Tibial nerve (tissue), 4 donors: ENCODE measurements at places on chromosomes 5 and 9.

- H3K27me3 ChIP-seq = no peaks in the 10 kb centered on the region
- DNase-seq = no peak
- no peaks in the 10 kb centered on the region for H3K36me3 ChIP-seq
- no peak overlapping the region for H3K27ac ChIP-seq
These were observed 35.0 kb downstream of the AGXT2 start for GRCh38 chr5:35012796-35013195.

- no peak overlapping the region for H3K4me3 ChIP-seq
- no peak for DNase-seq
- no peaks in the 10 kb centered on the region for H3K36me3 ChIP-seq
- H3K27ac ChIP-seq = no peak overlapping the region
These were observed 12.5 kb downstream of the TAF1L start for GRCh38 chr9:32622948-32623347.

DNA sequence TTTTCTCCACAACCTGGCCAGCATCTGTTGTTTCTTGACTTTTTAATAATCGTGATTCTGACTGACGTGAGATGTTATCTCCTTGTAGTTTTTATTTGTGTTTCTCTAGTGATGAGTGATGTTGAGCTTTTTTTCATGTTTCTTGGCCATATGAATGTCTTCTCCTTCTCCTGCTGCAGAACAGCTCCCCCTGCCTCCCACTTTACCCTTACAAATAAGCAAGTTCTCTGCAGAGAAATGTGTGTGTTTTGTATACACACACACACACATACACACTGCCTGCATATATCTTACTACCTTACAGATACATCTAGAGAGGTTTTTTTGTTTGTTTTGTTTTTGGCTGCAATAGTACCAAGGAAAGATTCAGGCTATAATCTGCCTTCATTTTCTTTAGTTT lies 88.7 kb upstream of the PHF24 start:
- no peaks in the 10 kb centered on the region for H3K36me3 ChIP-seq
- H3K4me1 ChIP-seq = no peaks in the 10 kb centered on the region
- no peak overlapping the region for H3K27ac ChIP-seq
- no peak for DNase-seq
- H3K27me3 ChIP-seq = no peaks in the 10 kb centered on the region
- no peak overlapping the region for H3K4me3 ChIP-seq

DNA sequence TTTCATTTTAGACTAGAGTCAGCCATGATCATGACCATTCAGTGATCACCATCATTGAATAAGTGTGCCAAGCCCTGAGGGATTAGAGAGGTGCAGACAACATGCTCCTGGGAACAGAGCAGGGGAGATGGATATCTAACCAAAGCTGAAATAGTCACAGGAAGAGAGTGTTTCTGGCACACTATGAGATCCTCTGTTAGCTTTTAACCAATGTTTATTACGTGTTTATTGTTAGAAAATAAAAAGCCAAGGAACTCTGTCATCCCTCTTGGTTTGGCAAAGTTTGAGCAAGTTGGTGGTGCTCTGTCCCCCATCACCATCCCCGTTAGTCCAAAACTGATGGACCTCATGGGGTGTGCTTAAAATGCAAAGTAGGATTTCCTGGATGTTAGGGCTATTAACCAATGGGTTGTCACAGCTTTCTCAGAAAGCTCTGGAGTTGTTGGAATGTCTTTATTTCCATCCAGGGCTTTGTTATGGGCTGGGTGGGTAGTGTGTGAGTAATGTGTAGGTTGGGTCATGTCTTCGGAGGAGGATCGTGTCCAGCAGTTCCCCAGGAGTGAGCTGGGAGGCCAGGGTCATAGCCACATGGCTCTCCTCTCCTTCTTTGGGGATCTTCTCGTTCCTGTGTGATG lies 34.9 kb downstream of the SLC28A3 start:
- no peak overlapping the region for H3K27ac ChIP-seq
- no peaks in the 10 kb centered on the region for H3K4me1 ChIP-seq
- no peaks in the 10 kb centered on the region for H3K27me3 ChIP-seq

- H3K4me1 ChIP-seq = peaks cover 75% of the 10 kb centered on the region
- DNase-seq = peak; percentile 63
- no peaks in the 10 kb centered on the region for H3K36me3 ChIP-seq
- H3K27ac ChIP-seq = peak overlapping the region; percentile 79
These were observed 54.4 kb downstream of the GNAQ start for GRCh38 chr9:77977210-77977611.

DNA sequence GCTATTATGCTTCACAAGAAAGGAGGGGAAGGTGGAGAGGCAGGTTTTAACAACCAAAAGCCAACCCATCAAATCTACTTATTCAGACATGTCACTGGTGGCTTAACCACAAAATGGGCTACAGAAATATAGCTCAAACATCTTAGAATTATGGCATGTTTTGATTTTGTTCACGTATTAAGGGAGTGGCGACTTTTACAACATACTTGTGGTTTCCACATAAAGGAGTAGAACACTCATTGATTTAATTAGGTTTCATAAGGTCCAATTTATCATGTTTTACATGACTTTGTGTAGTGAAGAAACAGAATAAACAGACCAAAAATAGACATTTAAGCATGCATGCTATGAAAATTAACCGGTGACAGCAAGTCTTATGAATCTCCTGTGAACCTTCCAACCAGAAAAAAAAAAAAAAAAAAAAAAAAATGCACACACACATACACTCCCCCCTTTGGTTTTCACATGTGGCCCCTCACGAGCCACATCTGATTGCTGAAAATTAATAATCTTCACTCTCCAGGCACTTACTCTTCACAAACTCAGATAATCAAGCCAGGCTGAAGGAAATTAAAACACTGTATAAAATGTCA lies 5.4 kb downstream of the ZNF608 start:
- no peak for DNase-seq
- no peaks in the 10 kb centered on the region for H3K36me3 ChIP-seq
- no peak overlapping the region for H3K4me3 ChIP-seq
- H3K27me3 ChIP-seq = no peaks in the 10 kb centered on the region
- H3K27ac ChIP-seq = no peak overlapping the region
- peaks cover 20% of the 10 kb centered on the region for H3K4me1 ChIP-seq

DNA sequence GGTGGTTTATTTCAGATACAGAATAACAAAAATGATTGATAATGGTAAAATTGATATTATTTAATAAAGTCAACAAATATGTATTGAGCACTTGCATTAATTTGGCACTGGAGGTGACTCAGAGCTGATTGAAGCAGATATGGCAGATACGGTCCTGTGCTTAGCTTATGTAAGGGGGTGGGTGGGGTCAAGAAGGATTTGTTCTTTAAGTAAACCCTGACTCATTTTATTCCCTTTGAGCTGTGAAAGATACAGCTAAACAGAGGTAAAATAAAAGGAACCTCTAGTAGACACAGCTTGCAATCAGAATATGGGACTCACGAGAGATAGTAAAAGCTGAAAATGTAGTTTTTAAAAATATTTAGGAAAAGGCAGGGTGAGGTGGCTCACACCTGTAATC lies 201.3 kb upstream of the CLINT1 start:
- H3K36me3 ChIP-seq = no peaks in the 10 kb centered on the region
- no peaks in the 10 kb centered on the region for H3K4me1 ChIP-seq
- H3K27me3 ChIP-seq = no peaks in the 10 kb centered on the region
- no peak overlapping the region for H3K27ac ChIP-seq
- DNase-seq = no peak

GRCh38 chr5:110769000-110769681 lies 30.3 kb downstream of the SLC25A46 start:
- no peak for DNase-seq
- H3K27ac ChIP-seq = no peak overlapping the region
- no peaks in the 10 kb centered on the region for H3K36me3 ChIP-seq

GRCh38 chr5:172002310-172002709 lies 4.1 kb downstream of the FBXW11 start:
- H3K27ac ChIP-seq = no peak overlapping the region
- DNase-seq = no peak
- H3K4me3 ChIP-seq = no peak overlapping the region
- H3K36me3 ChIP-seq = no peaks in the 10 kb centered on the region
- no peaks in the 10 kb centered on the region for H3K27me3 ChIP-seq

- H3K27me3 ChIP-seq = no peaks in the 10 kb centered on the region
- H3K4me1 ChIP-seq = peaks cover 6% of the 10 kb centered on the region
- DNase-seq = no peak
These were observed 163.4 kb downstream of the GHR start for GRCh38 chr5:42586625-42587024.

GRCh38 chr5:68543212-68543611 lies 327.7 kb downstream of the PIK3R1 start:
- no peak for DNase-seq
- H3K27me3 ChIP-seq = no peaks in the 10 kb centered on the region
- no peaks in the 10 kb centered on the region for H3K36me3 ChIP-seq
- no peak overlapping the region for H3K27ac ChIP-seq

DNA sequence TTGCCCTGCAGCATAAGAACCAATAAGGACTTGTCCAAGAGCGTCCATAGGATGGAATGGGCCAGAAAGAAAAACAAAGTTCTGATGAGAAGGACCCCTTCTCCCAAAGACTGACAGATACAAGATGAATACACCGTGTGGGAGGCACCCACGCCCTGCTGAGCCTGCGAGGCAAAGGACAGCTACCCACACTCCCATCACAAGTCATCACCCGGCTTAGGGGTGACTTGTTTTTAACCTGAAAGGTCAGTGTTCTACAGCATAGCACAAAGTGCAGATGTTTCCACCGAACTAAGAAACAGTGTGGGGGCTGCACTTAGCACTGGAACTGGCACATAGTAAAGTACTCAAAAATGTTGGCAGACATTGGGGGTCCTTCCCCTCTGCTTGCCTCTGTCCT lies 13.9 kb downstream of the TNIP1 start:
- H3K27ac ChIP-seq = no peak overlapping the region
- H3K4me1 ChIP-seq = no peaks in the 10 kb centered on the region
- peaks cover 27% of the 10 kb centered on the region for H3K36me3 ChIP-seq
- H3K27me3 ChIP-seq = no peaks in the 10 kb centered on the region

GRCh38 chr5:14056039-14056438 lies 87.1 kb upstream of the TRIO start:
- no peak overlapping the region for H3K27ac ChIP-seq
- H3K4me3 ChIP-seq = no peak overlapping the region
- H3K4me1 ChIP-seq = no peaks in the 10 kb centered on the region

DNA sequence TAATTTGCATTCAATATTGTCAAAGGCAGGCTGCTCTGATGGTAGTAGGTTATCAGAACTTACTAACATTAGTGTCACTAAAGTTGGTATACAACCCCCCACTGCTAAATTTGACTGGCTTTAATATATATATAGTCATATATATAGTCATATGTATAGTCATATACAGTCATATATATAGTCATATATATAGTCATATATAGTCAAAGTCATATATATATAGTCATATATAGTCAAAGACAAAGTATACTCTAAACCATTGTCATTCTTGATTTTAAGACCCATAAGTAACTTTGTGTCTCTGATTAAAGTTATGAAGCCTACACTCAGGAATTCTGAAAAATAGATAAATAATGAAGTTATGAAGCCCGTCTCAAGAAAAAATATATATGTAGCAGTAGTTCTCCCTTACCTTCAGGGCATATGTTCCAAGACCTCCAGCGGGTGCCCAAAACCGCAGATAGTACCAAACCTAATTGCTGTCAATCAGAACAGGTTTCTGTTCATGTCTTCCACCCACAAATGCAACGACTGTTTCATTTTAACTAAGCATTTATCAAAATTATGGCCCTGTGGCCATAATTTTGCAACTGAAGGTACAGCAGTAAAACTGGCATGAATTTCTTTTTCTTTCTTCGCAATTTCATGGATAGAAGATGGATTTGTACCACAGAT lies 40.1 kb downstream of the TRPM6 start:
- no peak overlapping the region for H3K4me3 ChIP-seq
- no peaks in the 10 kb centered on the region for H3K4me1 ChIP-seq
- no peaks in the 10 kb centered on the region for H3K27me3 ChIP-seq
- no peak overlapping the region for H3K27ac ChIP-seq

GRCh38 chr5:2427983-2428382 lies 323.5 kb downstream of the IRX2 start:
- no peak for DNase-seq
- H3K27ac ChIP-seq = no peak overlapping the region
- H3K27me3 ChIP-seq = no peaks in the 10 kb centered on the region

DNA sequence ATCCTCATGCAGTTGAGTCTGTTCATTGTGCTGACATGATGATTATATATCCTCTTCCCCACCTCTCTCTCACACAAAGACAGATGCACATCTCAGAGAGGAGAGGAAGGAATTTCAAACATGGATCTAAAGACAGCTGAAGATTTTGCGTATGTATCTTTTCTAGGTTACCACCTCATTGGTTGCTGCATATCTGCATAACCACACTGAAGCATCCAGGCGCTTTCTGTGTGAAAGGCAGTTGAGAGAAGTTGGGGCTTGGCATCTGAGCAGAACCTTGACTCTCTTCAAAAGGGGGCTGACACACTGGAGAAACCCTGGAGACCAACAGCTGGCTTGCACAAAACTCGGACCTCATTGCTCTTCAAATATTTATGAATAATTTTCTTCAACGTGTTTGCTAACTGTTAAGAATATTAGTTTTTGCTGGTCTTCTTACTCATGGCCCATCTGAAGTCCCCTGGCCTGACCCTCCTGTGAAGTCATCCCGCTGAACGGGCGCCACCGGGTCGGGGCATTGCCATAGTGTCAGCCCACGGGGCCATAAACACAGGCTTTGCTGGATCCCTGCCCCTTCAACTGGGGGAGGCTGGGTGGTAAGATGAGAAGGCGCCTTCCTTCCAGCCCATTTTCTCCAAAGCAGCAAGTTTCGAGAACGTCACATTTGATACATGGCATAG lies 593.2 kb upstream of the CLINT1 start:
- H3K27ac ChIP-seq = no peak overlapping the region
- no peaks in the 10 kb centered on the region for H3K36me3 ChIP-seq
- H3K4me3 ChIP-seq = no peak overlapping the region
- no peak for DNase-seq

- no peaks in the 10 kb centered on the region for H3K36me3 ChIP-seq
- H3K27ac ChIP-seq = no peak overlapping the region
- no peak for DNase-seq
- H3K4me1 ChIP-seq = no peaks in the 10 kb centered on the region
- H3K27me3 ChIP-seq = peaks cover 49% of the 10 kb centered on the region
These were observed 31.2 kb upstream of the TMEM250 start for GRCh38 chr9:136149853-136150252.

DNA sequence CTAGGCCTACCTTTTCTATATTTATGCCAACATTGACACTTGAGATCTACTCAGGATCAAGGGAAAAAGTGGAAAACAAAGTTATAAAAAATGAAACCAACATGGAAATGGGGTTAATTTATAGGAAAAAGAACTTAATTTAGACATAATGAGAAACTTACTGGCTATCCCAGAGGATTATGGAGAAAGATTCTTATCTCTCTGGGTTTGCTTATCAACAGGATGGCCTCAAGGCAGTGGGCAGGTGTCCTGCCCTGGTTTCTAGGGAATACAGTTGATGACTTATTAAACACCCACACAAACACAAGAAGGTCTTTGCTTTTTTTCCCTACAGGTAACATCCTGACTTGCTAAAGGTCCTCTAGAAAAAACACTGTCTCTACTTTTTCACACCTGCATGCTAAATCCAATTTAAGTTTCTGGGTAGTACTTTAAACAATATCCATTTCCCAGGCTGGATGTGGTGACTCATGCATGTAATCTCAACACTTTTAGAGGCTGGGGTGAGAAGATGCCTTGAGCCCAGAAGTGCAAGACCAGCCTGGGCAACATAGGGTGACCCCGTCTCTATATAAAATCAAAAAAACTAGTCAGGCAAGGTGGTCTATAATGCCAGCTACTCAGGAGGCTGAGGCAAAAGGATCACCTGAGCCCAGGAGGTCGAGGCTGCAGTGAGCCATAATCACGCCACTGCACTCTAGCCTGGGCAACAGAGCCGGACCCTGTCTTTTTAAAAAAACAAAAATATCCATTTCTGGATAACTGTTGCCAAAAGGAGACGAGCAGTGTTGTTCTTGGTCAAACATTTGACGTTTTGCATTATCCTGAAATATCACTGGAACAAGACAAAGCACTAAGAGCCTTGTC lies 6.6 kb upstream of the ZNF608 start:
- no peak for DNase-seq
- H3K4me3 ChIP-seq = no peak overlapping the region
- no peaks in the 10 kb centered on the region for H3K27me3 ChIP-seq
- no peak overlapping the region for H3K27ac ChIP-seq
